ENCODE measurements at places on chromosomes 5 and 9.
A peak's percentile ranks its signal among the peaks of the same experiment; 100 is the strongest.

GRCh38 chr9:113600871-113601614 is 137.5 kb downstream of the RGS3 start:
- DNase-seq, result no peak

GRCh38 chr5:13354611-13355010 is 589.9 kb downstream of the DNAH5 start:
- peak; percentile 48 for DNase-seq

DNA sequence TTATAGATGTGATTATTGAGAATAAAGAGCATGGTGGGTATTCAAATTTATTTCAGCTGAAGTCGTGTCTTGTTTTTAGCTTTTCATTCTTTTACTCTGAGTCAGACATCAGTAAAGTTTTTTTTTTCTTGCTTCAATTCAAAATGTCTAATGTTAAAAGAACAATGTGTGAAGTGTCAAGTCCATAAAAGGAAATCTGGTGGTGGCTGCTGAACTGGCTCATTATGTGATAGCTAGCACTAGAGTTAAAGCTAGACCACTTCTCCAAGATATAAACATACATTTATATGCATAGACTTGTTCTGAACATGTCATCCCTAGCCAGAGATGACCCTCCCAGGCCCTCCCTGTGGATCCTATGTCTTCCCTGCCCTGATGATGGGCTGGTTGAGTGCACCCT is 338.3 kb downstream of the RAB3C start:
- no peak for DNase-seq

- no peak for DNase-seq
These were observed 8.7 kb downstream of the GRM6 start for GRCh38 chr5:178986326-178986960.

- no peak for DNase-seq
These were observed 229.7 kb upstream of the TAS2R1 start for GRCh38 chr5:9859808-9860207.

DNA sequence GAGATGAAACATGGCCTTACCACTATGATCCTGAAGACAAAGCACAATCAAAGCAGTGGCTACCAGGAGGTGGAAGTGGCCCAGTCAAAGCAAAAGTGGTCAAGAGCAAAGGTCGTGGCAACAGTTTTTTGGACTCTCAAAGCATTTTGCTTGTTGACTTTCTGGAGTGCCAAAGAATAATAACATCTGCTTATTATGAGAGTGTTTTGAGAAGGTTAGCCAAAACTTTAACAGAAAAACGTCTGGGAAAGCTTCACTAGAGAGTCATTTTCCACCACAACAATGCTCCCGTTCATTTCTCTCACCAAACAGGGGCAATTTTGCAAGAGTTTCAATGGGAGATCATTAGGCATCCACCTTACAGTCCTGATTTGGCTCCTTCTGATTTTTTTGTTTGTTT is 33.6 kb upstream of the MAMDC2 start:
- DNase-seq, result no peak

- DNase-seq, result no peak
These were observed 88.2 kb downstream of the FRMD3 start for GRCh38 chr9:83449983-83450382.

DNA sequence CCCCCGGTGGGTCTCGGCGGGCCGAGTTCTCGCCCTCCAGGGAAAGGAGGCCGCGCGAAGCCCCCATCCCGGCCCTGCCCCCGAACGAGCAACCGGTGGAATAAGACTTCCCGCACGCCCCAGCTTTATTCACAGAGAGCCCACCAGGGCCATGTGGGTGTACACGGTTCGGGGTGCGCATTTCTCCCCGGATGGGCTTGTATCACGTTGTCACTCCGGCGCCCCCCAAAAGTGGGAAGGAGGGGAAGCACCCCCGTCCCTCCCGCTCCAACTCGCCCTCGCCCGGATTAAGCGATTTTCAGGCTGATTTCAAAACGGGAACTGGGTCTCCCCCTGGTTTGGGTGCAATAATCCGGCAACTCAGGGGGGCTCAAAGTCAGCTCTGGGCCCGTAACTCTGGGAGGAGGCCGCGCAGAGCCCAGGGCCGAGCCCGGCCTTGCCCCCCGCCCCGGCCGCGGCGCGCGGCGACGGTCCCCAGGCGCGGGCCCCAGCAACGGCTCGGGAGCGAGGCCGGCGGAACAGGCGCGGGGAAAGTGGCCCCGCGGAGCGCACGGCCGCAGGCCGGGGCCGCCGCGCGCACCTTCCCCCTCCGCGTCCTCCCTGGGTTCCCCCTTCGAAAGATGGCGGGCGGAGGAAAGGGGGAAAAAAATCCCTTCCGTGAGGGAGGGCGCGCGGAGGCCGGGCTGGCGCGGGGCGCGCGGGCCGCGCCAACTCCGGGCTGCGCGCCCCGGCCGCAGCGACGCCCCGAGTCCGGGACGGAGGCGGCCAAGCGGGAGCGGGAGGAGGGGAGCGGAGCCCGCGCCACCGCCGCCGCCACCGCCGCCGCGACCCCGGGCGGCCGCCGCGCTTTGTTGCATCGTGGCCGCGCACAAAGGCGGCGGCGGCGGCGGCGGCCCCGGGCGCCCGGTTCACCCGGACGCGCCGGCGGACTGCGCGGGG is 644 bp downstream of the BRD3 start:
- DNase-seq, result no peak

- peak; percentile 55 for DNase-seq
These were observed 59.6 kb downstream of the ARHGAP26 start for GRCh38 chr5:142829801-142830220.

- DNase-seq, result no peak
These were observed 270.6 kb downstream of the MLLT3 start for GRCh38 chr9:20351715-20352114.

DNA sequence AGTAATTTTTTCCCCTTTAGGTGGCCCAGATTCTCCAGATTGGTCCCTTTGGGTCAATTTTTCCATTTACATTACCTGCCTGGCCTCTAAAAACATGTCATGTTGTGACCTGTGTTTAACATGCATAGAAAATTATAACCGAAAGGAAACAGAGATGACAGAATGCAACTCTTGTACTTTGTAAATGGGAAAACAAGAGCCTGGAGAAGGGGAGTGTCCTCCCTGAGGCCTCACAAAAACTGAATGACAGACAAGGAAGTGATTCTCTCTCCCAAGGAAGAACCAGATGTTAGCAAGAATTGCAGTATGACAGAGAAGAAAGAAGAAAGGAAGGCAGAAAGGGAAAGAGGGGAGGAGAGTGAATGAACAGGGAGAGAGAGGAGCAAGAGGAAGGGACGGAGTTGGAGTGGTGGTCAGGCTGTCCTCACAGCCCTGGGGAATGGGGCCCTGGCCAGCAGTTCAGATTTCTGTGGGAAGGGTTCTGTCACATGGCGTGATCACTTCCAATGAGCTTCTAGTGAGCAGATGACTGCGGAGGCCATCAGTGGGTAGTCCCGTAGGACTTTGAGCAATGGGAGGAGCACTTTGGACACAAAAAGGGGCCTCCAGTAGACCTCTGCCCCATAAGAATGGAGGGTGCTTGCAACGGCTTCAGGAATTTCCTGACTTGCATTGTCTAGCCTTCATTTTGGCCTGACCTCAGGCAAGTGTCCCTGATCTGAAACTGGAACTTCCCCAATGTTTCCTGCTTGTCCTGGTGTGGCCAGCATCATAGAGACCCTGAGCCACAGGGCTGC is 31.6 kb downstream of the ABLIM3 start:
- DNase-seq, result no peak

DNA sequence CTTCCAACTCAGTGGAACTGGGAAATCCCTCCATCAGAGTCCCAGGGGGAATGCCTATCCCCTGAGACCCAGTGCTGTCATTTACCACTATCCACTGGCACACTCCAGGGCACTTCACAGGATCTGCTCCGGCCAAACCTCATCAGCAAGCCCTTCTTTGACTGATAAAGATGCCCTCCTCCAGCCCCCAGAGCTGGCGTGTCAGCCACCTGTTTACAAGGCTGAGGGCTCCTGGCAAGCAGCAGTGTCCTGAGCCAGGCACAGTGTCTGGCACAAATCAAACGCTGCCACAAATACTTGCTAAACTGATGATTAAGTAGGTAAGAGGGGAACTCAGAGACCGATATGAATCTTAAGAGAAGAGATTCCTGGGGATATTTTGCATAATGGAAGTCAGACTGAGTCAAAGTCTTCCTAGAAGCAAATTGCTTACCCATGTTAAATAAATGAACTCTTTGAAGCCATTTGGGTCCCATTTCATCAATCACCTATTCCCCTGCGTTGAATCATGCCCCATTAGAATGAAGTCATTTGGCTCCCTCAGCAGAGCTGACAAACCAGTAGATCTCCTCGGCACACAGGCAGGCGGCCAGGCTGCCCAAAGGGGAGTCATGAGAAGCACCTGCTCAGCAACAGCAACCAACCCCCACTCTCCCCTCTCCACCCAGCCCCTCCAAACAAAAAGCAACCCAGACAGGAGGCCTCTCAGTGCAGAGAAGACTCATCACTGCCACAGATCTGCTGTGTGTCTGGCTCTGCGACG is 97.4 kb downstream of the CDK5RAP2 start:
- DNase-seq, result no peak

DNA sequence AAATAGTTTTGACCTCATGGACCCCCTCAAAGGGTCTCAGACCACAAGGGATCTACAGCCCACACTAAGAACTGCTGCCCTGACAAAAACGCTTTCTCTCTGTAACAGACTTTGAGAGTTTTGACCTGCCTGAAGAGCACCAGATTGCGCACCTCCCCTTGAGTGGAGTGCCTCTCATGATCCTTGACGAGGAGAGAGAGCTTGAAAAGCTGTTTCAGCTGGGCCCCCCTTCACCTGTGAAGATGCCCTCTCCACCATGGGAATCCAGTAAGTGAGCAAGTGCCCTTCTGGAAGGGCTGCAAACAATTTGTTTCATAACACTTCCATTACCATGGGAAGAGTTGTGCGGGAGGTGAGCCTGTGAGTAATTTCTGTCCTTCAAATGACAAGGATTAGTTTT is 6.0 kb downstream of the PTTG1 start:
- DNase-seq, result no peak

- no peak for DNase-seq
These were observed 27.5 kb downstream of the CCDC152 start for GRCh38 chr5:42784132-42784531.

DNA sequence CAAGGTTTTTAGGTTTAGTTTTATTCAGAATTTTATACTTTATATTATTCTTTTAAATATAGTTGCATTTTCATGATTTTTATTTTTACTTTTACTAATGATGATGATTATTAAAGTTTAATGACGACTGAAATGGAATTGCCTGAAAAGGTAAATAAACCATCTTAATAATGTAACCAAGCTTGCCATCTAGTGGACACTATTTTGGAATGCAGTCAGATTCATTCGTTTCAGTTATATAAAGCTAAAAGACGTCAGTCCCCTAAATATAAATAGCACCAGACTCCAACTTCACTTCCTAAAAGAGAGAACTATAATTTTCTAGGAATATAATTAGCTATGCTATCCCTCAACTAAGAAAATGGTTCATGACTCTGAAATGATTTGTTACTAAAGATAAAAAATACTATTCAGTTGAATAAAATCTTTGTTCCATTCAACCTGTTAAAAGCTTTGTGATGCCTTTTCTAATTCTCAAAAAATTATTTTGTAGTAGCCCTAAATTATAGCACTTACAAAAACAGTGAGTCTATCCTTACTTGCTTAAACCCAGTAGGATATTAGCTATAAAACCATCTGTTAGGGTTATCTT is 19.9 kb downstream of the ABITRAM start:
- DNase-seq, result peak; percentile 60

DNA sequence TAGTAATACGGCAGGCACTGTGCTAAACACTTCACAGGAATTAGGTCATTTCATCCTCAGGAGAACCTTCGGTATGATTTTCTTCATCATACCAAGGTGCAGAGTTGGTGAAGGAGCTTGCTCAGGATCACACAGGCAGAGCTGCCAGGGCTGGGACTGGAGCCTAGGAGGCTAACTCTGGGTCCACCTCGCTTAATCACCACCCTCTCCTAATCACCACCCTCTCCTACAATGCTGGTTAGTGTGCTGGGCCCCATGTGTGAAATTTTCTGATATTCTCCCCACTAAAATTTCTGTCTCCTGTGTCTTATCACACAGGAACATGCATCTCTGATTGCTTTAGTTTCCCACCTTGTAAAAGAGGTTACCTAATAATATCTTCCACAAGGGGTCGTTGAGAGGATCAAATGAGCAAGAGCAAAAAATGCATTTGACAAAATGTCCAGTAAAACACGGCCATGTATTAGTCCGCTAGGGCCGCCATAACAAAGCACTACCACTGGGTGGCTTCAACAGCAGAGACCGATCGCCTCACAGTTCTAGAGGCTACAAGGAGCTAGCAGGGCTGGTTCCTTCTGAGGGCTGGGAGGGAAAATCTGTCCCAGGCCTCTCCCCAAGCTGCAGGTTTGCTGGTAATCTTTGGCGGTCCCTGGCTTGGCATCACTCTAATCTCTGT is 128.2 kb upstream of the NFIB start:
- DNase-seq, result peak; percentile 27

DNA sequence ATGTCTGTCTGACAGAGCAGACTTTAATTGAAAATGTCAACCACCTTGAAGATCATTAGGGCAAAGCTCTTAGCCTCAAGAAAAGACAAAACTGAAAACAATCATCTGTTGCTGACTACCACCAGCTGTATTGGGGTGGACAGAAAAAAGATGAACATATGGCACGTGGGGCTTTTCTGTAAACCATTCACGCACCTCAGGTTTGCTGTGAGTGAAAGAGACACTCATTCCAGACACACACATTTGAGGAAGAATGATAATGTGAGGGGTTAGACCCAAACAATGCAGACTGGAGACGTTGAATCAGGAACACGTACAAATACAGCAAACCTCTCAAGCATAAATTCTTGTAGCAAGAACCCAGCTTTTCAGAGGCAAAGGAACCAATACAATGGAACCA is 158.7 kb downstream of the EBF1 start:
- DNase-seq, result no peak

DNA sequence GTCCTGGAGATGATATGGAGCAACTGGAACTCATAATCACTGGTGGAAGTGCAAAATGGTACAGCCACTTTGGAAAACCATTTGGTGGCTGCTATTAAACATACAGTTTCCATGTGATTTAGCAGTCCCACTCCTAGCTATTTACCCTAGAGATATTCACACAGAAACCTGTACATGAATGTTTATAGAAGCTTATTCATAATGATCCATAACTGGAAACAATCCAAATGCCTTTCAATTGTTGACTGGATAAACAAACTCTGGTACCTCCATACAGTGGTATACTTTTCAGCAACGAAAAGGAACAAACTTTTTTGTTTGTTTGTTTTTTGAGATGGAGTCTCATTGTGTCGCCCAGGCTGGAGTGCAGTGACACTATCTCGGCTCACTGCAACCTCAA is 47.7 kb upstream of the RASGRF2 start:
- DNase-seq, result no peak

DNA sequence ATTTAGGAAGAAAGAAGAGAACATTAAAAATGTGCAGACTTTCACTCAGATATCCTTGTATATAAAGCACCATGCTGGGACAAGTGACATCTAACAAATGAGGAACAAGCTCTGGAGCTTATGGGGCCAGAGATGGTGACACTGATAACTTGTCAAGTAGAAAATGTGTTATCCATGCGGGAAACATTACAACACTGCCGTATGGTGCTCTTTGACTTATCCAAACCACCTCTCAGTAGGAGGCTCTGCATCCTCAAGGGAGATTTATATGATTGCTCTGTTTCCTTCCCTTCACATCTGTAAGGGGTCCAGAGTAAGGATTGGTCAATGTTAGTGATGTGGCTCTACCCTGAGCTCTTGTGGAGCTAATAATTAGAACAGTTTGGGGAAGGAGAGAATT is 23.5 kb downstream of the KCTD16 start:
- peak; percentile 35 for DNase-seq

Data from A172 (cell line).